ENCODE measurements at places on chromosomes 2 and 18.

DNA sequence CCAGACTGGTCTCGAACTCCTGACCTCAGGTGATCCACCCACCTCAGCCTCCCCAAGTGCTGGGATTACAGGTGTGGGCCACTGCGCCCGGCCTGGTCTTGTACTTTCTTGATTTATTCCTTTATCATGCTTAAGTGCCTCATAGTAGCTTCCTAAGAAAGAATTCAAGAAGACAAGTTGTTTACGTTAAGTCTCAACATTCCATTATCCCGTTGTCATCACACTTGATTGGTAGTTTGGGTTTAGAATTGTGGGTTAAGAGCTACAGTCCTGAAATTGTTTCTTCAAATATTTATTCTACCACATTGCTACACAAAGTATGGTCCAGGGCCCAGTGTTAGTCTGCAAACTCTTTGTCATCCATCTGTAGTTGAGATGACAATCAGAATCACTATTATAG is 194.0 kb downstream of the VWC2L start:
- no peak for DNase-seq

DNA sequence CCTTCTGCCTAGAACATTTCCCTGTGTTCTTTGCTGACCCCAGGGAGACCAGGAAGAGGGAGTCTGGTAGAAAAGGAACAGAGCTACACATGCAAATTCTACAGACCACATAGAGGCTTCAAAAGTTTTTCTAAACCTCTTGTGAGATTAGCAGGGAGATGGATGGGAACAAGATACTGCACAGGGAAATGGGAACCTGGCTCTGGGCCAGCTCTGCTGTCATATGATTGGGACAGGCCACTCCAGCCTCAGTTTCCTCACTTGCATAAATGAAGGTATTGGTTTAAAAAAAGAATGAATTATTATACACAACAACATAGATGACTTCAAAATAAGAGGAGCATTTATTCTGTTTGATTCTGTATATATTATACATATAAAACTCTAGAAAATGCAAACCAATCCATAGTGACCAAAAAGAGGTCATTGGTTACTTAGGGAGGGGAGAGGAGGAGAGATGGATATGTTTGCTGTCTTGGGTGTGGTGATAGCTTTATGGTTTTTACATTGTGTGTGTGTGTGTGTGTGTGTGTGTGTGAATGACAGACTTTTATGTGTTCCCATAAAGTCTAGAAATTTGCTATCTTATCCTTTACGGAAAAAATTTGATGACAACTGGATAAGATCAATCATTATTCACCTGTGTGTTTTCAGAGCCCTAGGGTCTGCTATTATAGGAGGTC is 115.5 kb downstream of the MGAT5 start:
- no peak for DNase-seq

- peak; percentile 50 for DNase-seq
Observed at GRCh38 chr2:191678437-191679100, 633 bp downstream of the NABP1 start.

DNA sequence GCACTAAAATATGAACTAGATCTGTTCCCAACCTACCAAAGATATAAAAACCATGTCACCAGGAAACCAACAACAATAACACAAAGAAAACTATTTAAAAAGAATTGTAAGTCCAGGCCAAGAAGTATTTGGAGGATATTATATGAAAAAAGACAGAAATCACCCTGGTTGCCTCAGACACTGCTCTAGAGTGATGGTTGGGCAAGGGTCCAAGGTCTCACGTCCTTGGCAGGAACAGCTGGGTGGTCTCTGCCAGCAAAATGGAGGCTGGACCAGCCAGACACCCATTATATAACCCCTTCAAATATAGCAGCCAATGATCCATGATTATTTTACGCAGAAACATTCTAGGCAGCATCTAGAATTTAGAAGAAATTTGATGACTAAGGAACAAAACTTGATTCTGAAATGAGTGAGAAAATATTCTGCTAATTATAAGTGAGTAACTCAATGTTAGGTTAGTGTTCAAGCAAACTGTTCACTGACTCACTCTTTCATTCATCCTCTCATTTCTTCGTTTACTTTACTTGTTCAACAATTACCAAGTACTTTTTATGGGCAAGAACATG is 35.4 kb downstream of the MRPL35 start:
- DNase-seq = no peak

GRCh38 chr18:24006712-24007313 is 7.7 kb upstream of the TTC39C start:
- no peak for DNase-seq

DNA sequence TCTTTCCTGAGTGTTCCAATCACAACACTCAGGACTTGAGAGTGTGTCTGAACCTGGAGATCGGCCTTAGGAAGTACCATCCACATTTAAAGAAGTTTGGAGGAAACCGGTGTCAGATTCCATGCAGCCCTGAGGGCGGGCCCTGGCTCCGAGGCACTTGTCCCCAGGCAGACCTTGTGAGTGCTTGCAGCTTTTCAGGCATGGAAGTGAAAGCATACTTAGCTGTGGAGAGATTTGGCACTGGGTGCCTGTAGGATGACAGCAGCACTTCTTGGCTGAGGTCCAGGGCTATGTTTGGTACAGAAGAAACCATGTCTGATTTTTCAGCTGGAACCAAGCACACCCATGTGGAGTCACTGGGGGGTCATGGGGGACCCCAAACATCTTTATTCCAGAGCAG is 230.8 kb downstream of the SEPTIN10 start:
- DNase-seq = no peak

- no peak for DNase-seq
Observed at GRCh38 chr2:181563101-181563692, 93.7 kb downstream of the CERKL start.

DNA sequence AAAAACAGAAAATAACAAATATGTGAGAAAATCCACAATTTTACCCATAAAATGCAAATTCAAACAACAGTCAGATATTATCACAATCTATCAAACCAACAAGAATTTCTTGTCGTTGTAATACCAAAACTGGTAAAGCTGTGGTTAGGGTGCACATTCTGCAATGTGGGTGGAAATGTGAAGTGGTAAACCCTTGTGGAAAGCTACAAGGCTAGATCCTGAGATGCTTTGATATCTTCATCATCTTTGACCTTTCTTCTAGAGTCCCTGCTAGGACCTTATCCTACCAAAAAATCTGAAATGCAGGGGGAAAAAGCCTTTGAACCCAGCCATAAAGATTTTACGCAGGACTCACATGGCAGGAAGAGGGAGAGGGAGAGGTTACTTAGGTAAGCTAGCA is 17.2 kb upstream of the ATG16L1 start:
- no peak for DNase-seq

DNA sequence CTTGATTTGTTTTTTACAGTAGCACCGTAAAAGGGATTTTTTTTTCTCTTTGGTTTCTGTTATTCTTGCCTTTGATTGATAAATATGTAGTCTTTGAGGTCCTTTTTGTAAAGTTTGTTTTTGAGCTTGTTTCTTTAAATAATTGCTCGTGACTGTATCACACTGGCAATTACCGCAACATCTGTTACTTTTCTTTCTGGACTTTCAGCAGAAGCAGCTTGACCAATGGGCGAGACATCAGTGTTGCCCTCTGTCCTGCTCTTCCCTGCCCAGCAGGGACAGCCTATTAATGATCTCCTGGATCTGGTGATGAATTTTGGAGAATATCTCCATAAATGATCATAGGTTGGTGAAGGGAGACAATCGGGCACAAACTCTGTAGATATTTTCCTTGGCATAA is 74.9 kb downstream of the TDRD15 start:
- DNase-seq = no peak

DNA sequence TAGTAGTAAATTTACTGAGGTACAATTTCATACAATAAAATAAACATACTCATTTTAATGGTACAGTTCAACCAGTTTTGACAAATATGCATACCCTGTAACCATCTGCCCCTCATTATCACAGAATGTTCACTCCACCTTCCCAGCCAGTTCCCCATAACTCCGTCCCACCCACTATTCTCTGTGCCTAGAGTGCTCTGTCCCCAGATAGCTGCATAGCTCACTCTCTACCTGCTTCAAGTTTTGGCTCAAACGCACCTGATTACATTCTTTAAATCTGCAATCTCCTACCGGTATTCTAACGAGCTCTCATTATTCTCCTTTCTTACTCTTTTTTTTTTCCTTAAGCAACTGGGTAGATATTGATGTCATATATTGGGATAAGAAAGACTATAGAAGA is 161.9 kb upstream of the SMAD7 start:
- DNase-seq = no peak

DNA sequence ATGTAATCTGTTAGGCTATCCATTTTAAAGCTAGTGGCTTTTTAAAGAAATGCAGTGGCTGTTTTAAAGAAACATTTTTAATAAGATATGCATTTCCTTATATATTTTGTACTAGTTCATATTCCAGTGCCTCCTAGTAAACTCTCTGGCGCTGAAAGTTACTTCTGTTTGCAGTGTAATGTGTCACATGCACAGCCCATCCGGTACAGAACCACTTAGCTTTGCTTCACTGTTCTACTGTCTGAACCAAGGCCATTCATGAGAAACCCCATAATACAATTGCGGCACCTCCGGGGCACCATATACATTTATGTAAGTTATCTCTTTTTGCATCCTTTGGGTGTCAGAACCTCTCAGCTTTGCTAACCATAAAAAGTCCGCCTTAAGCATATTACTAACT is 114.6 kb upstream of the KCTD1 start:
- DNase-seq = no peak

GRCh38 chr2:111160758-111161157 is 40.0 kb downstream of the BCL2L11 start:
- DNase-seq = no peak

DNA sequence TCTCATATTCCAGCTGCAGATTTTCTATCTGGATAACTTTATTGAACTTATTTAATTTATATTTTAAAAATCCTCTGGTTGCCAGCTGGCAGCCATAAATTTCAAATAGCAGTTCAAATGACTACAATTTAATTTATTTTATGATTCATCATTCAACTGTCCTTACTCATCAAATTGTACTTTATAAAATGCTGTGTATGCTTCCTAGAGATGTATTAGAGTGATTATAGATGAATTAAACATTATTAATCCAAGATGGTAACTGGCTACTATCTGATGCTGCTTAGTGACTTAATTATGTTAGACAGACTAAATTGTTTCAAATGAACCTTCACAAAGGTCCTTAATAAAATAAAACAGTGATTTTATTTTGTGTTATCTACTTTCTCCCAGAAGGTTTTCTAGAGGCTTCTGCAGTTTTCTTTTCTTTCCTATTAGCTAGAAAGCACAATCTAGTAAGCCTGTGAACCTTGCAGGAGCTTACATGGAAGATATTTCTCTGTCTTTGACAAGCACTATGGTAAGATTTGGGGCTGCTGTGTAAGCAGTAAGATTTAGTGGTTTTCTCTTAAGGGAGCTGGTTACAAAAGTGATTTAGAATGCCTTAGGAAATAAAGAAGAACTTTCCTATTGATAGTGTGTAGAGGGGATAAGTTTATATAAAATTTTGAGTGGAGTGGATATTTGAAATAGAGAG is 322.3 kb downstream of the FSIP2 start:
- no peak for DNase-seq

DNA sequence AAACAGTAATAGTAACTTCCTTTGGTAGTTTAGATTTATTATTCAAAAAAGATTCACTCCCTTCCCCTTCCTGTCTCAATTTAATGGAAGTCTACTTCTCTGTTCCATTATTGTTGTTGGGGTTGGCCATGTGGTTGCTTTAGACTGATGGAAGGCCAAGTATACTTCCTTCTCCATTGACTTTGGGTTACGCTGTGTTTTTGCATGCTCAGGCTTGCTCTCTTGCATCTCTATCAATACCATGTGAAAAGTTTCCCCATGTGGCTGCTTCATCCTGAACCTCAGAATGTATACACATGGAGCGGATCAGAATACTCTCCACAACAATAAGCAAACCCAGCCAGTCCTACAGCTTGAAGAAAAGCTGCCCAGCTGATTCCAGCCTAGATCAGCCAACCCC is 20.3 kb downstream of the CFAP210 start:
- no peak for DNase-seq

- no peak for DNase-seq
Observed at GRCh38 chr18:76493213-76494161, 1.6 kb downstream of the ZNF516 start.

DNA sequence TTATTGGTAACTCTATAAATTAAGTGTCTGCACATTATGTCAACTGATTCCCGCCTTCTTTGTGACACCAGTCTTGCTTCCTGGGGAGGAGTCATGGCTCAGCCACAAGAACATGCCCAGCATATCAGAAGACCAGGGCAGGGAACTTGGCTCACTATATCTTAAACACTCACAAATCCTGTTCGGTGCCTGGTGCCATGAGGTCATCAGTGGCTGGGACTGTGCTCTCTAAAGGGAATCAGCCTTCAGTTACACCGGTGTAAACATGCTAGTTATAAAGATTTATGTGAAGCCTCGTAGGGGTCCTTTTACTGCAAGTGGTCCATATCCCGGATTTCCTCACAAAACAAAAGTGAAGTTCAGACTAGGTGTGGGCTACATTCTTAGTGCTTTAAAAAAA is 73.1 kb upstream of the ZNF521 start:
- DNase-seq = no peak

- DNase-seq = no peak
Observed at GRCh38 chr2:123659120-123659519, 366.0 kb upstream of the CNTNAP5 start.

DNA sequence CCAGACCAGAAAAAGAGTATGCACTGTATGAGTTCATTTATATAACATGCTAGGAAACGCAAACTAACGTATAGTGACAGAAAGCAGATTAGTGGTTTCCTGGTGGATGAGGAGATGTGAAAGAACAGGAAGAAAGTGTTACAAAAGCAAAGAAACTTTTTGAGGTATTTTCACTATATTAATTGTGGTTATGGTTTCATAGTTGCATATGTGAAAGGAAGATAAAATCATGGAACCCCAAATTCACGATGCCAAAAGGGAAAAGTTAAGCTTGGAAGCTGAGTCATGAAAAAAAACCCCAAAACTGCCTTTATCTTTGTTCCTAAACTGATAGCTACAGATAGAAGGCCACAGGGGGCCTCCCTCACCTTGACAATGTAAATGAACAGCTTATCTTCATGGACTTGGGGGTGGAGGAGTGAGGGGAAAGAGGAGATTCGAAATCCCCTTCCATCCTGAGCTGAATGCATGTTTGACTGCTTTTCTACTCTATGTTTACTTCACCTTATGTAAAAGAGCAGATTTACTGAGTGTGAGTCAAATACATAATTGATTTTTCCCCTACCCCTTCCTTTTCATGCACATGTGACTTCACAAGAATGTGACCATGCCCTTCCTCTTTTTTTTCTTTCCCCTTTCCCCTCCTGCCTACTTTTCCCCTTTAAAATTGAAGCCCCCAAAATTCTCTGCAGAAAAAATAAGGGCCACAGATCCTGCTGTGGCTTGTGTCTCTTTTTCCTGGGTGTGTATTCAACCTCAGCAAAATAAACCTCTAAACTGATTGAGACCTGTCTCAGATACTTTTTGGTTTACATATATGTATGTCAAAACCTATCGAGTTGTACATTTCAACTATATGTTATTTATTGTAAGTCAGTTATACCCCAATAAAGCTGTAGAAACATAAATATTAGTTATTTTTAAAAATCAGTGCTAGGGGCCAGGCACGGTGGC is 100.1 kb upstream of the TLK1 start:
- DNase-seq = no peak

GRCh38 chr18:13553449-13553848 is 172.9 kb downstream of the FAM210A start:
- no peak for DNase-seq

Data from activated CD4-positive, alpha-beta T cell treated with anti-CD3 and anti-CD28 coated beads, Interleukin-2, amount 50 U/mL, for 1 hour (primary cell).